Tibial nerve (tissue), 4 donors: ENCODE measurements at places on chromosomes 11 and 22. TPM values are rescaled to one million over a fixed set of nuclear protein-coding genes. Genes with fewer than 3 reads are reported as not detected.

WNT11 gene
- 33.9 TPM for total RNA-seq

DNA sequence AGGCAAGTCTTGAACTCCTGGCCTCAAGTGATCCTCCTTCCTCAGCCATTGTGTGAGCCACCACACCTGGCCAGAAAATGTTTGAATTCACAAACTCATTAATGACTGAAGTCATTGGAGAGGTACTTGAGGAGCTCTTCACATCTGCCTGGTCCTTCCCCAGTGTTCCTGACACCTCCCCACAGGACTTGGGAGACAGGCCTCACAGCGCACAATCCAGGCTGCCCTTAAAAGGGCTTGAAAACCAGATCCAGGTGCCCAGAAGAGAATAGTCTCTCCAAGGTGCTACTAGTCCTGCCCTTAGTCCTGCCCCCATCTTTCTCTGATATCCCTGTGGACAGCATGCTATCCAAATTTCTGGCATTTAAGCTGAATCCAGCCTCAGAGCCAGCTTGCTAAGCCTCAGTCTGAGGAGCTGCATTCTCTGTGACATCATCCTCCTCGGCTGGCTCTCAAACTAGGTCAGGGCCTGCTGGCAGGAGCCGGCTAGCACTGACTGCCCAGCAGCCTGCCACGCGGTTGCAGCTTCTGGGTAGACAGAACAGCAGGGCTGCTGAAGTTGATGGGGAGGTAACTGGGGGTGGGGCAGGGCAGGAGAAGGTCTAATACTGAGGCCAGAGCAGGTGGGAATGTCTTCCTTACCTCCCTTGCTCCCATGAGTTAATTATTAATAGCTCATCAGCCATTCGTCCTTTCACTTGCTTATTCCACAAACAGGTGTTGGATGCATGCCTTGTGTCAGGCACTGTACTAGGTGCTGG lies 35.3 kb upstream of the NECTIN1 start:
- no peaks in the 10 kb centered on the region for H3K27me3 ChIP-seq
- H3K36me3 ChIP-seq = no peaks in the 10 kb centered on the region
- peak overlapping the region; percentile 74 for H3K27ac ChIP-seq
- H3K4me1 ChIP-seq = no peaks in the 10 kb centered on the region
- no peak for DNase-seq
- no peak overlapping the region for H3K4me3 ChIP-seq

- no peaks in the 10 kb centered on the region for H3K36me3 ChIP-seq
- no peak for DNase-seq
- H3K27ac ChIP-seq = no peak overlapping the region
- H3K27me3 ChIP-seq = no peaks in the 10 kb centered on the region
Measured at GRCh38 chr11:106231591-106231990, 154.1 kb downstream of the AASDHPPT start.

DNA sequence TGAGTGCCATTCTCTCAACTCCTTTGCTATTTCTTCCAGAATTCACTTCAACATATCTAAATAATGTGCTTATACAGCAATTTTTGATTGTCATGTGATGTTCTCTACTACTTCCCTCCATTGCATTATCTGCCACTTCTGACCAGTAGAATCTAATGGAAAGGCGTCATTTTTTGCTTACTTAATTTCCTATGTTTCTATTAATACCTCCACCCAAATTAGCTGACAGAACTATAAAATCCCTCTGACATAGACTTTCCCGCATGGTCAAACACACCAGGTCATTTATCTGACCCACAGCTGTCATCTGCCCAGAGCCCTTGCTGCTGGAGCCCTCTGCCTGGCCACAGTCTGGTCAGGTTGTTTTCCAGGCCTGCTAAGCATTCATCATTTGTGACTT lies 258.6 kb upstream of the NARS2 start:
- H3K27ac ChIP-seq = no peak overlapping the region
- no peaks in the 10 kb centered on the region for H3K27me3 ChIP-seq
- H3K4me3 ChIP-seq = no peak overlapping the region
- DNase-seq = no peak

IGLL5 gene
- total RNA-seq = 2.7 TPM

DNA sequence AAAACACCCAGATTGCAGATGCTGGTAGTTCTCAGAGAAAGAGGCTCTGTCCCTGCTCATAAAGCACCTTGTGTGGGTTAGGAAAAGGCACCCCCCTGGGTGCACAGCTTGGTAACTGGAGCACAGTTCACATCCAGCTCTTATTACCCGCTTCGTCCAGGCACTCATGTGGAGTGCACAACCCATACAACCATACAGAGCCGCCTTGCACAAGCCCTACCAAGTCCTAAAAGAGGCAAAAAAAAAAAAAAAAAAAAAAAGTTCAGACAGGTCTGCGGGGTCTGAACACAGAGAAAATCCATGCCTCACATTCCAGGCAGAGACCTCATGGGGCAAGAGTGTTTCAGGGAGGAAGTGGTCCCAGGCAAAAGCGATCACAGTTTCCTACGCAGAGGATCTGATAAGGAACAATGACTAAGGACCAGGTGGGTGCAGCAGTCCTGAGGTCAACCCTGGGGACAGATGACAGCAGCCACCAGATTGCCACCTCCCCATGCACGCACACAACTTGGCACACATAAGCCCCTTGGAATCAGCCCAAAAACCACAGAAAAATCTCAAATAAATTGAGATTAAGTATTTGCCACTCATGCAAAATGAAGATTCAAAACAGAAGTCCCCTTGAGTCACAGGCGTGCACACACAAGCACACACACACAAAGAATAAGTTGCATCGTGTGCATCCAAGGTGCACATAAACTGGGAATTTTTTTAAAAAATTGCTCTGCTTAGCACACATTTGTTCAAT lies 12.3 kb downstream of the MB start:
- DNase-seq = no peak
- H3K27ac ChIP-seq = no peak overlapping the region
- H3K4me1 ChIP-seq = no peaks in the 10 kb centered on the region
- no peaks in the 10 kb centered on the region for H3K27me3 ChIP-seq
- no peaks in the 10 kb centered on the region for H3K36me3 ChIP-seq

- H3K27me3 ChIP-seq = no peaks in the 10 kb centered on the region
- no peak for DNase-seq
- H3K27ac ChIP-seq = no peak overlapping the region
- H3K36me3 ChIP-seq = no peaks in the 10 kb centered on the region
Measured at GRCh38 chr11:124825876-124826275, 25.7 kb upstream of the MSANTD2 start.

TPBGL gene
- 1.0 TPM for total RNA-seq

DNA sequence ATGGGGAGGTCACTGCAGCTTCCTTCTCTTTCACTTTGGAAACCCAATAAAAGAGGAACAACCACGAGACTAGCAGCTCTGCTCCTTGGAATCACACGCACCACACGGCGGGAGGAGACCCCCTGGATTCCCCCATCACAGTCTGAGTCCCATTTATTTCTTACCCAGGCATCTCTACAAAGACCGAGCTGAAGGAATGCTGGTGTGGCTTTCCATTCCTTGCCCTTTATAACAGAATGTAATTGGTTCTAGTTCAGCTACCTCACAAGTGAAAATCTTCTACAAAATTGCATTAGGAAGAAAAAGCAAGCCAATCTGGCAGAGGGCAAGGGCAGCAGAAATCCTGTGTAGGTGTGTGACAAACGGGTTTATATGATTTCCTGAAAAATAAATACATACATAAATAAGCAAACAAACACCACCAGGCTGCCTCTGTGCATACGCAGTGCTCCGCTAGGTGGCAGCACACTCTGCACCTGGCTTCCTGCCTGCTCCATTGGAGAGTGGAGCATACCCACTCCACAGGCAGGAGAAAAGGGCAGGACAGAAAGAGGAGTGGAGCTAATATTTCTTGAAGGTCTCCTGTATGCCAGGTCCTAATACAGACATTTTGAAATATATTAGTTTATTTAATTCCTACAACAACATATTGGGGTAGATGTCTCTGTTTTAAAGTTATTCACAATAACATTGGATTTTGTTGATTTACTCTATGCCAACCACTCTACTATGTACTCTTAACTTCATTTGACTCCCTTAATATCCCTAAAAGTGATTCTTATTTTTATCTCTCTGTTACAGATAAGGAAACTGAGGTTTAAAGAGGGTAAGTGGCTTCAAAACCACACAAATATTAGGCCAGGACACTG lies 673.1 kb downstream of the KCNA4 start:
- peak; percentile 25 for DNase-seq
- no peaks in the 10 kb centered on the region for H3K4me1 ChIP-seq
- H3K4me3 ChIP-seq = no peak overlapping the region
- H3K27me3 ChIP-seq = no peaks in the 10 kb centered on the region
- no peak overlapping the region for H3K27ac ChIP-seq

OR8D4 gene
- total RNA-seq = not detected

SAA4 gene
- not detected for total RNA-seq

C22orf42 gene
- total RNA-seq = not detected

DNA sequence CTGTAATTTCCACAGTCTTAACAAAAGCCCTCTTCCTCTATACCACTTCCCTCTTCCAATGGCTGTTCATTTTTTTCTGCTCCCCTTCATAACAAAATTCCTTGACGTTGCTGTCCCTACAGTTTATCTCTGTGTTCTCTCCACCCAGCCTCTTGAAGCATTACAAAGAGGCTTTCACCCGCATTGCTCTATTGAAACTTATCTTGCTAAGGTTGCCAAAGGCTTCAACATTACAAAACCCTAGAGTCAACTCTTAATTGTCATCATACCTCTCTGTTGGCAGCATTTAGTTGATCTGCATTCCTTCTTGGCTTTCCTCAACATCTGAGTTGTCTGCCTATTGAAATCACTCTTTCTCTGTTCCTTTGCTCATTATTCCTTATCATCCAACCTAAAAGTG lies 1055.7 kb downstream of the JRKL start:
- H3K27ac ChIP-seq = no peak overlapping the region
- no peak for DNase-seq
- no peak overlapping the region for H3K4me3 ChIP-seq
- no peaks in the 10 kb centered on the region for H3K36me3 ChIP-seq
- H3K4me1 ChIP-seq = no peaks in the 10 kb centered on the region
- no peaks in the 10 kb centered on the region for H3K27me3 ChIP-seq

DNA sequence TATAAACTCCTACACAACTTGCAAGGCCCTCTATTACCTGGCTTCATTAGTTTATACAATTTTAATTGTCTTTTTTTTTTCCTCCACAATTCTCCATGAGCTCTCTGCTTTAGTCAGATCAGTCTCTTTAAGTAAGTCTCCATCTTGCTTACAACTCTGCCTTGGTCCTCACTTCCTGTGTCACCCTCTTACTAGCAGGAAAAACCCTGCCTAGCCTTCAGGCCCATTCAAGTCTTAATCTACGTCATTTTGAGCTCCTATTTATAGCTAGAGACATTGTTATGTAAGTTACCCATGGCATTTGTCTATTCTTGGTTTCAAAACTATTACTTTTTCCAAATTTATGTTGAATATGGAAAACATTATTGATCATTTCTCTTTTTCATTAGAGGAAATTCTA lies 177.4 kb downstream of the SBF2 start:
- no peaks in the 10 kb centered on the region for H3K27me3 ChIP-seq
- no peak for DNase-seq
- H3K4me1 ChIP-seq = peaks cover 2% of the 10 kb centered on the region
- H3K27ac ChIP-seq = no peak overlapping the region
- H3K36me3 ChIP-seq = no peaks in the 10 kb centered on the region
